ENCODE measurements at places on chromosomes 11 and 22. TPM values are rescaled to one million over a fixed set of nuclear protein-coding genes. Genes with fewer than 3 reads are reported as not detected.

DNA sequence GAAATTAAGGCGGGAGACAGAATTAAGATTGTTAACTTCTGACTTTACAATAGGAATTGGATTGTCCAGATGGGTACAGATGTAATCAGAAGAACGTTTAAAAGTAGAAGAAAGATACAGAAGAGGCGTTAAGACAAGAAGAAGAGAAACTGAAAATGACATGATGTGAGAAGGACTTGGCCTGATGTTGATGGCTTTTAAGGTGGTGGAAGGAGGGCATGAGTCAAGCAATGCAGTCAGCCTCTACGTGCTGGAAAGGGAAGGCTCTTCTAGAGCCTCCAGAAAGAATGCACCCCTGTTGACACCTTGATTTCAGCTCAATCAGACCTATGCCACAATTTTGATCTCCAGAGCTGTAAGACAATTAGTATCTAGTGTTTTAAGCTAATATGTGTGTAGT is 466.9 kb upstream of the LRRC4C start:
- DNase-seq: no peak

GRCh38 chr22:26066534-26066933 is 102.7 kb upstream of the SEZ6L start:
- DNase-seq: no peak

GRCh38 chr22:39209756-39210155 is 35.0 kb downstream of the PDGFB start:
- no peak for DNase-seq

The CDON gene
- polyA plus RNA-seq: 4.2 TPM

DNA sequence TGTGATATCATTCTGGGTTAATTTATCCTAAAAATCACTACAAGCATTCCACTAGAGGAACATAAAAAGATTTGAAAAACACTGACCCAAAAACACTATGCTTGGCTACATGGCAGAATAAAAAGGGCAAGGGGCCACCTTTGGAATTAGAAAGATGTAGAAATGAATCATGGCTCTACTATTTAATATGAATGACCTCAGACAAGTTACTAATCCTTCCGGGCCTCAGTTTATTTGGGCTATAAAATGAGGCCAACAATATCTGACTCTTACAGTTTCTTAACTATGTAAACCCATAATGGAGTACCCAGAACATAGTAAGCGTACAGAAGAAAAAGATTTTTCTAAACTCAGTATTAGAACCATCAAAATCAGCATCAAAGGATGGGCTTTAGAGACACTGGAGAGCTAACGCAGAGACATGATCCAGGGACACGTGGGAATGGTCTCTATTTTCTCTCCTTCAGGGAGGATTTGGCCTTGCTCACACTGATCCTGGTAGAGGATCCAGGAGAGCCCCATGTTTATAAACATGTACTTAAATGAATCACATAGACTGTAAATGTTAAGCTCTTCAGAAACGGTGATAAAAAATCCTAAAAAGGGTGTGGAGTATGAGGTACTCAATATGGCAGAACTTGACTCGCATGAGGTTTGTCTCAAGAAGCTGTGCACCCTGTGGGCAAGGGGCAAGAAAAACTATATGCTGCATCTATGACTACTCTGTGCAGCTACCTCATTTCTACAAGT is 288.4 kb upstream of the PITPNB start:
- DNase-seq: no peak

The P4HA3 gene
- polyA plus RNA-seq: 8.4 TPM

GRCh38 chr11:106789406-106789805 is 228.9 kb downstream of the GUCY1A2 start:
- DNase-seq: no peak

DNA sequence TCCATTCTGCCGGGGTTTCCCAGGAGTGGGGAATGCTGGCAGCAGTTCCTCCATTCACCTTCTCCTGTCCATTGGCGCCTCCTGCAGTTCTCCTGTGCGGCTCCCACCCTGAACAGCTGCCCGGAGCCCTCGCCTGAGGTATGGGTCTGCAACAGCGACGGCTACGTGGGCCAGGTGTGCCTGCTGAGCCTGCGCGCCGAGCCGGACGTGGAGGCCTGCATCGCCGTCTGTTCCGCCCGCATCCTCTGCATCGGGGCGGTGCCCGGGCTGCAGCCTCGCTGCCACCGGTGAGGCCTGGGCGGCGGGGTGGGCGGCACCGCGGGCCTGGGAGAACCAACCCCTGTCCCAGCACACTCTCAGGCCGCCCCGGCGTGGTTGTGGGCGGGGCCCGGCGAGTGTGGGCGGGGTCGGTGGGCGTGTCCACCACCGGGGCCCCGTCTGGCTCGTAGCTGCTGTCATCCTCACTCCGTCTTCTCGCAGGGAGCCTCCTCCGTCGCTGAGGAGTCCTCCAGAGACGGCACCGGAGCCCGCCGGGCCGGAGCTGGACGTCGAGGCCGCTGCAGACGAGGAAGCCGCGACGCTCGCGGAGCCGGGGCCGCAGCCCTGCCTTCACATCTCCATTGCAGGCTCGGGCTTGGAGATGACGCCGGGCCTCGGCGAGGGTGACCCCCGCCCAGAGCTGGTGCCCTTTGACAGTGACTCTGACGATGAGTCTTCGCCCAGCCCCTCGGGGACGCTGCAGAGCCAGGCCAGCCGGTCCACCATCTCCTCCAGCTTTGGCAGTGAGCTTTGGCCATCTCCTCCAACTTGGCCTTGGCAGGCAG is 14.0 kb upstream of the RELT start:
- DNase-seq: peak; percentile 57

The SERHL2 gene
- 3.8 TPM for polyA plus RNA-seq

- DNase-seq: no peak
Measured at GRCh38 chr11:12754582-12755234, 80.5 kb downstream of the TEAD1 start.

The DGCR6 gene
- 1.2 TPM for polyA plus RNA-seq

The MMP27 gene
- not detected for polyA plus RNA-seq

The POU2AF3 gene
- polyA plus RNA-seq: 0.07 TPM
